ENCODE measurements at places on chromosomes 6 and 20.

DNA sequence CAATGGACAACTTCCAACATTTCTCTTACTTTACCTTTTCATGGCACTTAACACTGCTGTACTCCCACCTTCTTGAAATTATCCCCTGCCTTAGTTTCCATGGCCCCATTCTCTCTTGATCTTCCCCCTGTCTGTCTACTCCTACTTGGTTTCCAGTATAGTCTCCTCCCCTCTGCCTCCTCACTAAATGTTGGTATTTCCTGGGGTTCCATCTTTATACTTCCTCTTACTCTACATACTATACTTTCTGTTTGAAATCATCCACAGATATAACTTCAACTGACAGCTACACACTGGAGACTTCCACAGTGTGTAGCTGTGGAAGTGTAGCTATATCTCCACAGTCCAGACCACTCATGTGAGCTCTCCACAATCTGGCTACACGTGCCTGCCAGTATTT is 13.5 kb downstream of the ZHX3 start:
- no peak for DNase-seq

GRCh38 chr6:142294679-142295078 is 7.1 kb upstream of the ADGRG6 start:
- no peak for DNase-seq

- DNase-seq = no peak
Measured at GRCh38 chr20:3932681-3933080, 43.5 kb downstream of the PANK2 start.

- DNase-seq = no peak
Measured at GRCh38 chr20:31568773-31569162, 36.3 kb upstream of the ID1 start.

DNA sequence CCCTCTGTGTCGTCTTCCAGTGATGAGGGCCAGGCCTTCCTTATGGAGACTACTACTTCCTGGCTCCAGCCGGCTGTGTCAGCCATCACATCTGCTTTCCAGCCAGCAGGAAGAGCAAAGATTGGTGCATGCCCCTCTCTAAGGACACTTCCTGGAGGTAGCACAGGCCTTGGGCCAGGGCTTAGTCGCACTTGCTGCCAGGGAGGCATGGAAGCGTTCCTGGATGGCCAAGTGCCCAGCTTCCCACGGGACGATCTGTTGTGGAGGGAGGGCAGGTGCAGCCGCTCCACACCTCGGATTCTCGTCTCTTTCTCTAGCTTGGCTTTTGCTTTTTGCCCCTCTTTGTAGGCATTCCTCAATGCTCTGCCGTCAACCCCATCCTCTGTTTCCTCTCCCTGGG is 11.9 kb downstream of the ERMARD start:
- DNase-seq = no peak

DNA sequence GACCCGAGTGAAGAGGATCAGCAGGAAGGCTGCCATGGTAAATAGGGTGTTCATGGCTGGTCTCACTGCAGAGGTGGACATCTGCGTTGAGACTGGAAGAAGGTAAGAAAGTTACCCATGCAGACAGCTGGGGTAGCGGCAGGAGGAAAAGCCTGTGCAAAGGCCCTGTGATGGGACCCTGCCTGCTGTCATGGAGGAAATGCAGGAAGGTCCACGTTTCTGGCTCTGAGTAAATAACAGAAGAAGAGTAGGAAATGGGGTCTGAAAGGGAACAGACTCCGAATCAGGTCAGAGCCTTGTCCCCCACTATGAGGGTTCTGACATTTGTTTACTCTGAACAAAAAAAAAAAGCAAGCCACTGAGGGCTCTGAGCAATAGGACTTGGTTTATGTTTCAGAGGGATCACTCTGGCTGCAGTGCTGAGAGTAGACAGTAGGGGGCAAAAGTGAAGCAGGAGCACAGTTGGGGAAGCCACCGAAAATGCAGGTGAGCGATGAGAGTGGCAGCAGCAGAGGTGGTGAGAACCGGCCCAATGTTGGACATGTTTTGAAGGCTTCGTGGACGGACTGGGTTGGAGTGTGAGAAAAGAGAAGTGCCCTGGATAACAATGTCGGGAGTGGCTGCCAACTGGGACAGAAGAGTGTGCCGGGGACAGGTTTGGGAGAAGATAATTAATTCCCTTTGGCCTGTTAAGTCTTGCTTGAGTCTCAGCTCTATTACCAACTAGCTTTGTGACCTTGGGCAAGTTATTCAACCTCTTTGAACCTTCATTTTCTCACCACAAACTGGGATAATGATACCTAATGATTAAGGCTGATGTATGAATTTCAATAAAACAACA is 57.9 kb upstream of the MAP7 start:
- DNase-seq = no peak

DNA sequence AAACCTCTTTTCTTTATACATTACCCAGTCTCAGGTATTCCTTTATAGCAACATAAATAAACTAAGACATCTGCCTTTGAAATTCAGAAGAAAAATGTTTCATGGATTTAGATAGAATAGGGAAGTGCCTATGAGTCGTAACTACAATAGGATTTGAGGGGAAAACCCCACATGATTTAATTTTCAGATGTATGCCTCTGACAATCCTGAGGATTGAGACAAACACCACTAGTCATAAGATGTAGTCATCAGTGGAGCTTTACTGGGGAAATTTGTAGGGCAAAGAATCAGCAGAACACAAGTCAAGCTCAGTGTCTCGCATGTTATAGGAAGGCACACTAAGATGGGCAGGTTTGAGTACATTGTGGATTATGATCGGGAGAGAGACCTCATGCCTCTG is 566.4 kb downstream of the BMP2 start:
- DNase-seq = no peak

- no peak for DNase-seq
Measured at GRCh38 chr6:89118931-89119330, 1.1 kb upstream of the SRSF12 start.

DNA sequence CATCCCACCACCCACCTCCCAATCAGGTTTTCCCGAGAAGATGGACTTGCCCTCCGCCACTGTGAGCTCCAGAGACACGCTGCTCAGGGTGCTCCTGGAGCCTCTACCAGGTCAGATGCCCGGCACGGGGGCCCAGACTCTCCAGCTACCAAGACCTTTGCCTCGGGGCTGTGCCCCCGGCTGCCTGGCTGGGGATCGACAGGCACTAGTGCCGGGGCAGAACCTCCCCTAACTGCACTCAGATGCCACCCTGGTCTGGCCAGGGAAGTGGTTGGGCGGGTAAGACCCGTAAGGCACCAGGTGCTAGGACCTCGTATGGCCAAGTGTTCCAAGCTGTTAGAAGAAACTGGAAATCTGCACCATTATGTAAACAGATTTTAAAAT is 100.7 kb downstream of the ASXL1 start:
- no peak for DNase-seq

DNA sequence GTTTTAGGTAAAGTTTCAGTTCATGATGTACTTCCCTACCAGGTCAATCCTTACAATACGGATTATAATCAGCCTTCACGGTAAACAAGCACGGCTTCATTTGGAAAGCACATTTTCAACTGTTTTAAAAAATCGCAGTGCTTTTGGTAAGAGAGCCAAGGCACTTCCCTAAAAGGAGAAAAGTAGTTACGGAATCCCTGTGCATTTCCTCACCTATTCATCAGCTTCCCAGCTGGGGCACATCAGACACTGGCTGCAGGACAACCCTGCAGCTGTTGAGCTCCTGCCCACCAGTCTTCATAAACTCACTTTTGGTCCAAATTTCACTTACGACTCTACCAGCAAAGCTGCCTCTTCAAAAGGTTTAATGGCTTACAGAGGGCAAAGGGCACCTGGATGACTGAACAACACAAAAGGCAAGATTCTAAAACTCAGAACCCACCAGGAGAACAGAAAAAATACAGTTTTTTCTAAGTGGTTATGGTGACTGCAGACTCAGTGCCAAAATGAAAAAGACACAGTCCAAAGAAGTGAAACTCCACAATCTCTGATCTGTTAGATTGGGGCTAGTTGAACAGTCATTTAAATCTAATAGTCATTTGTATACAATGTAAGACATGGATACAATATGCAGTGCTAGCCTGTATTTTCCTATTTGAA is 7.5 kb downstream of the SNX5 start:
- no peak for DNase-seq

GRCh38 chr6:108948181-108948661 is 100.0 kb downstream of the ARMC2 start:
- DNase-seq = no peak

DNA sequence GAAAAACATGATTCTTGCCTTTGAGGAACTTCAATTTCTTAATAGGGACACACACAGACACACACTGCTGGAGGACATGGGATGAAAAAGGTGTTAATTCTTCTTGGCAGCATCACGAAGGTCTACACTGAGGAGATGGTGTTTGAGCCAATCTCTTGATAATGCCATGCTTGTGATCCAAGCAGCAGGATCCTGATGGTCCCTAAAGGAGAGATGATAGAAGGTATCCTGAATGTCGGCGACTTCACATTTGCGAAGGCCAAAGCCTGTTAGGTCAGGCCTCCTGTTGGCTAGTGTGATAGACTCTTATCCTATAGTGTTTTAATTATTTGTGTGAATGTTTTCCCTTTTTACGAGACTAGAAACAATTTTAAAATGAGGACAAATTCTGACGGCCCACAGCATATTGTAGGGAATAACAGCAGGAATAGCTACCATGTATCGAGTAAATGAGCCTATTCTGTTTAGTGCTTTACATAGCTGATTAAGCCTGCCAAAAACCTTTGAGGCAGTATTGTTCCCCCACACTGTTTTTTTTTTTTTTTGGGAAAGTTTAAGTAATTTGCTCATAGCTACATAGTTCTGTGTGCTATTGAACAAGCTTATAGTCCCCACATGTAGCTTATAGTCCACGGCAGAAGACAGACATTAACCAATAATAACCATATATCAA is 15.3 kb upstream of the TFB1M start:
- no peak for DNase-seq

DNA sequence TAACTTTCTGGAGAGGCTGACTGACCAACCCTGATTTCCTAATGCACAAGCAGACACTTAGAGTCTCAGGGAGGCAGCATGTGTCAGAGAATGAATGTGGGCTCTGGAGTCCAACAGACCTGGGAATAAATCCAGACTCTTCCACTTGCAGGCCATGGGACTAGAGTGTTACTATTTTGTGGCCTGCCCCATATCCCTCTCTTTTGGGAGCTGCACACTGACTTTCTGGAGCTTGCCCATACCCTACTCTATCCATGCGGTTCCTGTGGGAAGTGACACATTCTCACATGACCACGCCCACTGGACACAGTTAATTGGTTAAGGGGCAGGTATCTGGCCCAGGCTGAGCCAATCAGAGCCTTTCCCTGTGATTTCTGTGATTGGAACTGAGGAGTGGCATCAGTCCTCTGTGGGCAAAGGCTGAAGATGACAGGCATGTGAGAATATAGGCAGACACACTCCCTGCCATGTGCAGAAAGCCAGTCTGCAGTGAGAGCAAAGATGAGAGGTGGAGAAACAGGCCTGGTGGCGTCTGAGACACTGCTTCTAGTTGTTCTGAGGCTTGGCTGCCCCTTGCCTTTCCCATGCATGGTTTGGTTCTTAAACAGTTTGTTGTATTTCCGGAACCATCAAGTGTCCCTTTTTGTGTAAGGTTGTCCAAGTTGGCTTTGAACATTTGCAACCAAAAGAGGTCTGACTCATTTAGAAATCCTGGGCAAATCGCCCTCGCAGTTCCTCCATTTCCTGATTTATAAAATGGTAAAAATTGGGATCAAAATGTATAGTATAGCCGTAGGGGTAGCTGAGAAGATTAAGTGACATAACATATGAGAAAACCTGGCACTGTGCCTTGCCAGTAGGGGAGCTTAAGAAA is 125.6 kb downstream of the CDC5L start:
- DNase-seq = no peak

GRCh38 chr20:4062721-4063606 is 47.6 kb upstream of the RNF24 start:
- no peak for DNase-seq

DNA sequence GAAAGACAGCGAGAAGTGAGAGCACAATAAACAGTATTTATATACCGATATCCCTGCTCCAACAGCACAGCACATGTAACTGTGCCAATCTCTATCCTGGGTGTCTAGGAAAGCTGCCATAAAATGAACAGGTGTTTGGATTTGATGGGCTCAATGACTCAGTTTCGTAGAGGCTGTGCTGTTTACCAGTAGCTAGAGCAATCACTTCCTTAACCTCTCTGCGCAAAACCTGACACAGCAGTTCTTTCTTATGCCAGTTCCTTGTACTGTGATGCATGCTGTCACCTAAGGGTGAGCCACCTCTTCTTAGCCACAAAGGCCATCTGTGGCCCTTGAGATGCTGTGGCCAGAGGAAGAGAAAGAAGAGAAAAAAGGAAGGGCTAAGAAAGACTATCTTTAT is 59.3 kb downstream of the SHPRH start:
- no peak for DNase-seq

GRCh38 chr6:140566781-140567277 is 1192.4 kb upstream of the CITED2 start:
- no peak for DNase-seq

- DNase-seq = no peak
Measured at GRCh38 chr6:16837217-16837972, 76.1 kb upstream of the ATXN1 start.

DNA sequence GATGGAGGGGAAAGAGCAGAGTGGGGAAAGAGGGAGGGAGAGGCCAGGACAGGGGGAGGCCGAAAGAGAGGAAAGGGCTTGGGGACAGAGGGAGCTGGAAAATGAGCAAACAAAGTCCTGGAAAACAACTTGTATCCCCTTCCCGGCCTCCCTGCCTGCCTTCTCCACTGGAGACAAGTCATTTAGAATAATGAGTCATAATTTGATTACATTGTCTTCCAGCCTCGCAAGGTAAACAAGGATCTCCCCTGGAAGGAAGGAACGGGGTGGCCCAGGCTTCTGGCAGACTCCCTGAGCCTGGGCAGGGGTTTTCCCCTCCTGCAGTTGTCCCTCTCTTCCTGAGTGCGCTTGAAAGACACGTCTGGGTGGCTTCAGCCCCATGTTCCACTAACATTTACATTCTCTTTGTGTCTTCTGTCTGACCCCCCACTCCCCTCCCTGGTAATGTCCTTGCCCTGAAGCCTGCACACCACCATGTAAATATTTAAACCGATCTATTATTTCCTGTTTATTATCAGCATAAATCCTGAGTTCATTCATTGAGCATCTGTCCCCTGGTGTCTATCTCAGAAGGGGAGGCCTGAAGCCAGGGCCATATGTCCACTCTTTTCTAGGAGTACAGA is 12.1 kb upstream of the MRPS18A start:
- DNase-seq = peak; percentile 60

DNA sequence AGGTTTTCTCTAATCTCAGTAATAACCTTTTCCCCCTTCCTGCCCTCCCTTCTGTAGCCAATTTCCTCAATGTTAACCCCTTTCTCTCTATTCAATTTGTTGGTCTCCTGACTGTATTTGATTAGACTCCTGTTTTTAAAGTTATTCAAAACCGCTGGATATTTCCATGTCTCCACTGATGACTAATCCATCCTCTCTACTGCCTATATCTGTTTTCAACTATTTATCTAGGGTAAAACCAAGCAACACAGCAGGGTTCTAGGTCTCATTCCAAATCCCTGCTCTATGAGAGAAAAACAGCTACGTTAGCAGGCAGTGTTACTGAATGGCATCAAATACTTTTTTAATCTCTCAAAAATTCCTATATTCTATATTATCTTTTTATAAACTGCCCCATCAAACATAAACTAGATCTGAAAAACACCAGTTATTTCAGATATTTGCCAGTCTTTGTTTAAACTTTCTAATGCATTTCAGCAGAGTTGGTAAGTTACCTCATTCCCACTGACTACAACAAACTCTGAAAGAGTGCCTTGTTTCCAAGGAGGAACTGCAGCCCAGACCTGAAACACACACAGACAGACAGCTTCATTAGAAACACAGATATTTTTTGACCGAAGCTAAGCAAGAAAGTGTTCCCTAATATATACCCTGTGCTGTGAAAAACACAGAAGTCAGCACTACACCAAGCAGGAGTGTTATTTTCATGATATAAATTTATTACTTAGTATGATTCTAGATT is 8.2 kb downstream of the RTN4IP1 start:
- no peak for DNase-seq
